ENCODE measurements at places on chromosomes 3 and 15.

DNA sequence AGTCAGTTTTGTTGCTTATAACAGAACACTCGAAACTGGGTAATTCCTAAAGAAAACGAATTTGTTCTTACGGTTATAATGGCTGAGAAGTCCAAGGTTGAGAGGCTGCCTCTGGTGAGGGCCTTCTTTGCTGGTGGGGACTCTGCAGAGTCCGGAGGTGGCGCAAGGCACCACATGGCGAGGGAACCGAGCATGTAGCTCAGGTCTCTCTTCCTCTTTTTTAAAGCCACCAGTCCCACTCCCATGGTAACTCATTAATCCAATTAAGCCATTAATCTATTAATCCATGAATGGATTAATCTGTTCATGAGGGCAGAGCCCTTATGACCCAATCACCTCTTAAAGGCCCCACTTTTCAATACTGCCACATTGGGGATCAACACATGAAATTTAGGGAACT is 50.0 kb downstream of the ROPN1B start:
- no peaks in the 10 kb centered on the region for H3K27me3 ChIP-seq
- no peak overlapping the region for H3K27ac ChIP-seq
- peaks cover 37% of the 10 kb centered on the region for H3K36me3 ChIP-seq

- H3K27me3 ChIP-seq, result no peaks in the 10 kb centered on the region
- H3K4me1 ChIP-seq, result peaks cover 18% of the 10 kb centered on the region
- DNase-seq, result no peak
- H3K36me3 ChIP-seq, result no peaks in the 10 kb centered on the region
- peak overlapping the region; percentile 54 for H3K27ac ChIP-seq
- no peak overlapping the region for H3K4me3 ChIP-seq
Measured at GRCh38 chr3:129035360-129036221, 25.0 kb upstream of the GP9 start.

GRCh38 chr3:130792246-130792645 is 45.6 kb upstream of the PIK3R4 start:
- H3K4me3 ChIP-seq, result no peak overlapping the region
- no peak for DNase-seq
- H3K36me3 ChIP-seq, result no peaks in the 10 kb centered on the region

DNA sequence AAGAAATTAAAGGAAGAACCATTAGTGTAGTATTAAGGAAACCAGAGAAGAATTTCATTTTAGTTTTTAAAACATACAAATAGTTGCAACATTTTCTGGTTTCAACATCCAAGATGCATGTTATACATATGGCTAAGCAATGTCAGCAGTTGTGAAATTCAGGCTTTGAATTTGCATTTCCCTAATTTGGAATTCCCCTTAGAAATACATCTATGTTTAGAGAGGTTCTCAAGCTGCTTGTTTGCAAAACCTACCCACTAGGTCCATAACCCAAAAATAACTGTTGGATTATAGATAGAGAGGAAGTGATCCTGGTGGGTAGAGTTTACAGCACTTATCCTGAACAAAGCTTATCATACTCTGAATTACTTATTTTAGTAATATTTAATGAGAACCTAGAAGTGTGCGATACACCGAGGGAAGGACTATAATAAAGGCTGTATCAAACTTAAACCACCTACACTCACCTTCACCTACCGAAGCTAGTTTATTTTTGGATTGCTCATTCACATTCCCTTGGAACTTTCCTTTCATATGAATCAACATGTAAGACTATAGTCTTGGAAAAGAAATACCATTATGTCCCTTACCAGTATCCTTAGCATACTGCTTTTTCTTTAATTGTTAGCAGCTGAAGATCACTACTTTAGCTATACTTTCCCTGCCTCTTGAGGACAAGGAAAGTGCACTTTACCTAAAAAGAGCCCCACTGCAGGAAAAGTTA is 60.6 kb downstream of the CHAC1 start:
- no peak overlapping the region for H3K27ac ChIP-seq
- H3K36me3 ChIP-seq, result no peaks in the 10 kb centered on the region
- peaks cover 16% of the 10 kb centered on the region for H3K4me1 ChIP-seq
- H3K27me3 ChIP-seq, result no peaks in the 10 kb centered on the region

- no peak overlapping the region for H3K27ac ChIP-seq
- no peak for DNase-seq
- H3K36me3 ChIP-seq, result no peaks in the 10 kb centered on the region
- no peak overlapping the region for H3K4me3 ChIP-seq
Measured at GRCh38 chr3:139715743-139716360, 38.1 kb upstream of the NMNAT3 start.

DNA sequence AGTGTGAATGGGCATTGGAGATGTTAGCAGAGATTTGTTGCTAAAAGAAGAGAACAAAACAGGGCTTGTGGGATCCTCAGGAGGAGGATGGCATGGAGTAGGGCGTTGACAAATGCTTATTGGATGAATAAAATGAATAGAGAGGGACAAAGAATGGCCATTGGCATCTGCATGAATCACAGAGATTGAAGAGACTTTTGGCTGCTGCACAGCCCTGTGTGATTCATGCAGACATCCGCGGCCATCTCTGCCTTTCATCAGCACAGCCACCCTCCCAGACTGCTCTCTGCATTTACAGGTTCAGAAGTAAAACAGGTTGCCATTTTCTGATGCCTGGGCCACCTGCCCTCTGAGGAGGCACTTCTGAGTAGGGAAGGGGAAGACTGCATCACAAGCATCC is 397.9 kb downstream of the EPHB1 start:
- no peaks in the 10 kb centered on the region for H3K27me3 ChIP-seq
- no peak overlapping the region for H3K27ac ChIP-seq
- no peak for DNase-seq
- H3K4me1 ChIP-seq, result no peaks in the 10 kb centered on the region

DNA sequence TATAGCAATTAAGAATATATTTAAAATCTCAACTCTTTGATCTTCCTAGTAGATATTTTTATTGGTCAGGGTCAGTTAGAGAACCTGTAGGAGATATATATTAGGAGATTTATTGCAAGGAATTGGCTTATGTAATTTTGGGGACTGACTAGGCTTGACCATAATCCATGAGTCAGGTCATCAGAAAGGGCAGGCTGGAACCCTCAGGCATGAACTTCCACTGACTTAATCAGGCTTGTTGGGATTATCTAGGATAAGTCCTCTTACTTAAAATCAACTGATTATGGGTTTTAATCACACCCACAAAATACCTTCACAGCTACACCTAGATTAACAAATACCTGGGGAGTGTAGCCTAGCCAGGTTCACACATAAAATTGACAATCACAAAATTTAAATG is 156.1 kb downstream of the MYRIP start:
- no peaks in the 10 kb centered on the region for H3K36me3 ChIP-seq
- H3K27ac ChIP-seq, result no peak overlapping the region
- H3K4me3 ChIP-seq, result no peak overlapping the region
- no peak for DNase-seq

- no peaks in the 10 kb centered on the region for H3K36me3 ChIP-seq
- peaks cover 6% of the 10 kb centered on the region for H3K4me1 ChIP-seq
- no peaks in the 10 kb centered on the region for H3K27me3 ChIP-seq
- no peak for DNase-seq
- no peak overlapping the region for H3K27ac ChIP-seq
Measured at GRCh38 chr3:138862531-138862923, 27.8 kb upstream of the PIK3CB start.

DNA sequence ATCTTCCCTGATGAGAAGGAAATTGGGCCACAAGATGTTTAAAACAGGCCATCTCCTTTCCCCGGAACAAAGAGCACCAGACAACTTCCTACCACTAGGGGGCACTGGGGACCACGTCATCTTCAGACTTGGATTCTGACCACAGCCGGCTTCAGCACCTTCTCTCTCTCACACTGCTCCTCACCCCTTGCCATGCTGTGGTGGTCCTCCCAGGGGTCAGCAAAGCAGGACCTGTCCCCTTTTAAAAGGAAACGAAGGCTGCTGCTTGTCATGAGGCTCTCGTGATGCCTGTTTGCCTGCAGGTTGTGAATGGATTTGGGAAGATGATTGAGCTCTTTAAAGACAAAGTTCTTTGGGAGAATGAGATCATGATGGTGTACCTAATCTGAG is 16.2 kb downstream of the RFT1 start:
- peaks cover 15% of the 10 kb centered on the region for H3K36me3 ChIP-seq
- no peak overlapping the region for H3K4me3 ChIP-seq
- H3K27ac ChIP-seq, result no peak overlapping the region
- peaks cover 5% of the 10 kb centered on the region for H3K4me1 ChIP-seq
- no peaks in the 10 kb centered on the region for H3K27me3 ChIP-seq
- peak; percentile 76 for DNase-seq

GRCh38 chr3:169117264-169117663 is 546.2 kb downstream of the MECOM start:
- H3K27me3 ChIP-seq, result peaks cover 3% of the 10 kb centered on the region
- H3K4me1 ChIP-seq, result no peaks in the 10 kb centered on the region
- no peaks in the 10 kb centered on the region for H3K36me3 ChIP-seq
- H3K4me3 ChIP-seq, result no peak overlapping the region
- no peak overlapping the region for H3K27ac ChIP-seq

DNA sequence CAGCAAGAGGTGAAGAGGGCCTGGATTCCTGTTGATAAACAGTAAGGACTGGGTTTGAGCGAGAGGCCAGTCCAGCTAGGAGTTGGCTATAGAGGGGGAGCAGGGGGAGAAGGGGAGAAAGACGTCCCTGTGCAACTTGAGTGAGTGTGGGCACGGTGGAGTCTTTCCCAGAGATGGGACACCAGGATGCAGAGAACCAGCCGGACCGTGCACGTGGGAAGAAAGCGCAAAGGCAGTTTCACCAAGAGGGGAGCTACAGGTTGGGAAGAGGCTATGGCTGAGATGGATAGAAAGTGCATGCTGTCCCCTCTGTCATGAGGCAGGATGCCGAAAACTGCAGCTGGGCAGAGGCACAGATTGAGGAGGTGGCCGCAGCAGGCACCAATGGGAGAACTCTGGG is 96.0 kb upstream of the TLE3 start:
- no peak overlapping the region for H3K4me3 ChIP-seq
- H3K36me3 ChIP-seq, result peaks cover 3% of the 10 kb centered on the region
- H3K27ac ChIP-seq, result no peak overlapping the region
- no peaks in the 10 kb centered on the region for H3K27me3 ChIP-seq
- DNase-seq, result no peak
- H3K4me1 ChIP-seq, result no peaks in the 10 kb centered on the region

- H3K36me3 ChIP-seq, result no peaks in the 10 kb centered on the region
- no peaks in the 10 kb centered on the region for H3K27me3 ChIP-seq
- H3K27ac ChIP-seq, result no peak overlapping the region
- H3K4me3 ChIP-seq, result no peak overlapping the region
- peaks cover 19% of the 10 kb centered on the region for H3K4me1 ChIP-seq
Measured at GRCh38 chr15:81410318-81410753, 36.3 kb upstream of the TMC3 start.

DNA sequence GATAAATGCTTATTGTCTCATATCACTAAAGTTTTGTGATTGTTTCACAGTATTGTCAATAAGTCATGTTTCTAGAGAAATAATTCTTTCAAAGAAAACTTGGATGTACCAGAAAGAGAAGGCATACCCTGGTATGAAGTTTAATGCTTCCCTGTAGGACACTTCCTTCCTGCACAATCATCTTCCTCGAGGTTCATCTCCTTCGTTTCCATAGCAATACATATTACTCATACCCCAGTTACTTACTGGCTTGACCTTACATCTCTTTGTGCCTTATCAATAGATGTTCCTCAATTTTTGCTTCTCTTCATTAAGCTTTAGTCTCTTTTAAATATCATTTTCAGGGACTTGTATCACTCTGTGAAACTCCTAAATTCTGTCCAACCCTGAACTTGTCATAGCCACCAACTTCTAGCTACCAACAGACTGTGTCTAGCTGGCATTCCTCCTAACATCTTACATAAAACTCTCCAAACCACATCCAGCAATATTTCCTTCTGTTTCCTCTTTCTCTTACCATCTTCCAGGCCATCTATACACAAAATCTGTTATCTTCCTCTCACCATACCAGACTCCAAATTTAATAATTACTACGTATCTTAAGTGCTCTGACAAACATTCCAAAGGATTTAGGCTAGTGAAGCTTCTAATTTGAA is 134.3 kb downstream of the GADL1 start:
- no peaks in the 10 kb centered on the region for H3K36me3 ChIP-seq
- no peak overlapping the region for H3K27ac ChIP-seq
- H3K4me3 ChIP-seq, result no peak overlapping the region

DNA sequence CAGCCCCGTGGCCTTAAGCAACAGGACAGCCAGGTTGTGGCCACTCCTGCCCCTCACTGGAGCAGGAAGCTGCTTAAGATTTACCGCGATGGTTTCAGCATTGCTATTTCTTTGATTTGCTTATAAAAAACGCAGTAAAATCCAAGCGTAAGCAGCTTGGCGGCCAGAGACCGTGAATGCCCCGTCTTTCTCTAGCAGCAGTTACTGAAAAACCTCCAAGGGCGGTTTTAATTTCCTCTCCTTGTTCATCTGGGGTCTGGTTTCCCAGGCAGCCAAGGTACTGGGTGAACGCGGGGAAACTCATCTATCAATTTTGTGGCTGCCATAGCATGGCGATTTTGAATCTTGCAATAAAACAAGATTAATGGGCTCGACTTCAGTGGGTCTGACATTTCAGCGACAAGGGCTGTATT is 130.3 kb downstream of the MINAR1 start:
- no peak overlapping the region for H3K27ac ChIP-seq
- no peak overlapping the region for H3K4me3 ChIP-seq
- peaks cover 25% of the 10 kb centered on the region for H3K27me3 ChIP-seq
- no peak for DNase-seq
- H3K36me3 ChIP-seq, result no peaks in the 10 kb centered on the region

DNA sequence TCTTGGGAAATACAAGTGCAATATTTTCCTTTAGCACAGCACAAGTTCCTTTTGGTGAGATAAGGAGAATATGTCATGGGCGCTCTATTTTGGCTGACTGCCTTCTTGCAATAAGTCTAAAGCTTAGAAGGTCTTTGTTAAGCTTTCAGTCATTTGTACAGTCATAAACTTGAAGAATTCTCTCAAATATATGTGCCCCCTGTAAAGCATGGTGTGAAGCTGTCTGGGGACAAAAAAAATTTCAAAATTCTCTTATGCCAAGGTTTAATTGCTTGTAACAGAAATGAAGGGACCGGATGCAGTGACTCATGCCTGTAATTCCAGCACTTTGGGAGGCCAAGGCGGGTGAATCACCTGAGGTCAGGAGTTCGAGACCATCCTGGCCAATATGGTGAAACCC is 21.7 kb upstream of the ARID3B start:
- no peaks in the 10 kb centered on the region for H3K4me1 ChIP-seq
- no peak overlapping the region for H3K4me3 ChIP-seq
- H3K27me3 ChIP-seq, result no peaks in the 10 kb centered on the region
- DNase-seq, result no peak
- H3K36me3 ChIP-seq, result no peaks in the 10 kb centered on the region

DNA sequence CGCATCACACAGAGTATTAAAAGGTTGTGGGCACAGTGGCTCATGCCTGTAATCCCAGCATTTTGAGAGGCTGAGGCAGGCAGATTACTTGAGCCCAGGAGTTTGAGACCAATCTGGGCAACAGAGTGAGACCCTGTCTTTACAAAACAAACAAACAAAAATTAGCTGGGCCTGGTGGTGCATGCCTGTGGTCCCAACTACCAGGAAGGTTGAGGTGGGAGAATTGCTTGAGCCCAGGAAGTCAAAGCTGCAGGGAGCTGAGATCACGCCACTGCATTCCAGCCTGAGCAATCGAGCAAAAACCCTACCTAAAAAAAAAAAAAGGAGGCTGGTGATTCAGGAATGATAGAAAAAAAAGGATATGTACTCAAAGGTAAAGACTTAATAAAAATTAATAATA is 28.2 kb upstream of the ST6GAL1 start:
- H3K27ac ChIP-seq, result no peak overlapping the region
- no peak overlapping the region for H3K4me3 ChIP-seq
- DNase-seq, result no peak
- H3K36me3 ChIP-seq, result peaks cover 35% of the 10 kb centered on the region
- H3K4me1 ChIP-seq, result peaks cover 11% of the 10 kb centered on the region

- H3K36me3 ChIP-seq, result peaks cover 3% of the 10 kb centered on the region
- peaks cover 8% of the 10 kb centered on the region for H3K27me3 ChIP-seq
- no peak for DNase-seq
- no peaks in the 10 kb centered on the region for H3K4me1 ChIP-seq
- no peak overlapping the region for H3K4me3 ChIP-seq
- H3K27ac ChIP-seq, result no peak overlapping the region
Measured at GRCh38 chr3:184238246-184238818, 8.9 kb downstream of the VWA5B2 start.
